ENCODE measurements at places on chromosomes 6 and 20. TPM values are rescaled to one million over a fixed set of nuclear protein-coding genes. Genes with fewer than 3 reads are reported as not detected.

DNA sequence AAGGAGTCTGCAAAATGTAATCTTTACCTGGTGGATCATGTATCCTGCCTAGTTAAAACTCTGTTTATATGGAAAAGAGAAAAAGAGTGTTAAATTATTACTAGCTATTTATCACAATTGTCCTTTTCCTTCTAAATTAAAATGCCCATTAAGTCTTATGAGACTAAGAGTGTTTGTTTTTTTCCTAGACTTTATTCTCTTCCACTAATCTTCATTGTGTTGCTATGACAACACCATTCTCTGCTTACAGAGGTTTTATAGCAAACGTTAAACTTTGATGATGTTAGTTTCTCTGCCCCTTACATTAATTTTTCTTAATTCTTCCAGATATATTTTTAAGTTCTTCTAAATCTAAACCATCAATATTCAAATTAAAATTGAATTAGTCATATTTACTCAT lies 420.8 kb downstream of the TBC1D32 start:
- no peak for DNase-seq

CGAS gene
- 5.1 TPM for polyA plus RNA-seq

GRCh38 chr20:4508773-4509172 lies 212.9 kb upstream of the PRND start:
- DNase-seq, result no peak

ENPP5 gene
- polyA plus RNA-seq, result 5.7 TPM

DNA sequence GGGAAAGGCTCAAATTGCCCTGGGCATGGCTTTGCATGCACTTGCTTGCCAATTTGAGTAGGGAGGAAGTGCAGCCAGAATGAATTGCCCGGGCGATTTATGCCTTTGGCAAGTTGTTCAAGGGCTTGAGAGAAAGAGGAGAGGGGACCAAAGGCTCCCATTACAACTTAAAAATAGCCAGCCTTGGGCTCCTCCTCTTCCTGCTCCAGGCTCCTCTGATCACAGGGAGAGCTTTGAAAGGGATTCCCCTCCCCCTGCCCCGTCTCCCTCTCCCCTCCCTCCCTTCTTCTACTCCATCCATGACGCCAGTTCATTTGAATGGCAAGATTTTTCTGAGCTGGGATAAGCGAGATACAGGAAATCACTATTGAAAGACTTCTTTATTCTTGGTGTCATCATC lies 304.9 kb upstream of the JAG1 start:
- DNase-seq, result no peak

DNA sequence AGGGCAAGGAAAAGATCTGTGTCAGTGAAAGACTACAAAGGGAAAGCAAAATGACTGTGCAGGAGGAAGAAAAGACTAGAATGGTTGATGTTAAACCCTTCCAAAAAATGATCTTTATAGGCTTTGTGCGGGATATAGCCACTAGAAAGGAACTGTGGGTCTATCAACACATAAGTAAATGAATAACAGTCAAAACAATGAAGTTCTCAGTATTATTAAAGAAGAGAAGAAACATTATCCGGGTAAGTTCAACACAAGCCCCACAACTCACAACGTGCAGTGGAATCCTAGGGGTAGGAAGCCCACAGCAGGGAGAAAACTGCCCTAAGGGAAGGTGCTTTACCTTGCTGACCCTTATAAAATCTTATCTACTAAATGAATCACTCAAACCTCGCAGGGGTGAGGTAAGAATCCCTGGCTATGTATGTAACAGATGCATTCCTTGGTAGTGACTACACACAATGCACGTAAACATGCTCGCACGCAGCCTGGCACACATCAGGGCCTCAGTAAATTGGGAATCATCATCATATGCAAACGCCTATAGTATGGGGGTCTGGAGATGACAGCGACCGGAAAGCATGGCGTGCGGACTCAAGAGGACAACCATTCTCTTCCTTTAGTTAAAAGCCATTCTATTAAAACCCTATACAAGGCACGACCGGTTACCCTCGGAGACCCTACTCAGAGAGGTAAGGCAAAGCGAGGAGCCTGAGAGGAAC lies 11.3 kb downstream of the TFAP2A start:
- no peak for DNase-seq

DNA sequence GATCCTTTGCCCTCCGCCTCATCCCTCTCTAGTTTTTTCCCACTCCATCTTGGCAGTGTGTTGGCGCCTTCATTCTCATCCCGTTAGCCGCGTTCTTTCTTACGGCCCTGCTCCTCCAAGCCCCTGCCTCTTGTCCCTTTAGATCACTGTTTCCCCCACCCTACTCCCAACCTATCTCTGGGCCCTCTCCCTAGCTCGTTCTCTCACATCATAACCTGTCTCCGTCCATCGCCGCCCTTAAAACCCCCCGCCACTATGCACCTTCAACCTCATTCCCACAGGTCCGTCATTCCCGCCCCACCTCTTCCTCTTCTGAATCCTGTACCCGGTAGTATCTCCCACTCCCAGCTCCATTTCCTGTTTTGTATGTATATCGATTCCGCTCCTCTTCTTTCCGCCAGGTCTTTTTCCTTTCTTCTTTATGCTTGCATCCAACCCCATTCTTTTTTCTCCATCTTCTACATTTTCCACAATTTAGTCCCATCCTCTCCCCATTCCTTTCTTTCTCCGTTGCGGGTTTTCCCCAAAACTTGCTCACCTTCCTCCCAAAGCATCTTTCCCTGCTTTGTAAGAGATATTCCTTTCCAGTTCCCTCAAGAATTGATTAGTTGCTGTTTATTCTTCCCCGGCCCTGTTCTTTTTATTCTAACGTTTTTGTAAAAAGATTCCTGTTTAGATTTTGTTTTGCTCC lies 671 bp downstream of the EFHC1 start:
- DNase-seq, result peak; percentile 46

- peak; percentile 27 for DNase-seq
Observed at GRCh38 chr6:84220809-84221409, 6.5 kb downstream of the CEP162 start.

DNA sequence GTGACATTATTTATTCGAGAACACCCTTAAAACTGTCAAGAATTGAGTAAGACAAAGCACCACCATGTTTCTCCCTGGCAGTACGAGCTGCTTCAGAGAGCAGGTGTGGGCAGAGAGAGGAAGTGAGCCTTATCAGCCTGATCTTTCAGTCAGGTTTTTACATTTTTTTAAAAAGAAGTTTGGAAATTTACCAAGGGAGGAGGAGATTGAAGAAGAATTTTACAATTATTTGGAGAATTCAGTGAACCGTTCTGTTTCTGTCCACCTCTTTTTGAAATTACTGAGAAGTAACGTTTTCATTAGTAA lies 75.5 kb downstream of the ZDHHC14 start:
- DNase-seq, result no peak

SIM1 gene
- 2.4 TPM for polyA plus RNA-seq

TSBP1 gene
- not detected for polyA plus RNA-seq

- DNase-seq, result no peak
Observed at GRCh38 chr6:3900744-3901336, 51.7 kb downstream of the FAM50B start.

DNA sequence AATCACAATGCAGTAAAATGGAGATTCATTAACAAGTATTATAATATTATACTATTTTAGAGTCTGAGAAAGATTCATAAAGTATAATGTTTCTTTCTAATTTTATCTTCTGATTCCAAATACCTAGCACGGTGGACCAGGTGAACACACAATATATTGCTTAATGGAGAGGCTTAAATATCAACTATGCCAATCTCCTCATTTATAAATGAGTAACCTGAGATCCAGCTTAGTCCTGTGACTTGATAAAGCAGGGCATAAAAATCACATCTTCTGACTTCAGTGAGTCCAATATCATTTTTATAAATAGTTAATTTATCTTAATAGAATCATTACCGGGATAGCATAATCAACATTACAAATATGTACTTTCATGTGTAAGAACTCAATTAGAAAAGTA lies 144.4 kb upstream of the GJE1 start:
- DNase-seq, result no peak

GRIK2 gene
- polyA plus RNA-seq, result 2.3 TPM

FOXS1 gene
- polyA plus RNA-seq, result 5.6 TPM

DNA sequence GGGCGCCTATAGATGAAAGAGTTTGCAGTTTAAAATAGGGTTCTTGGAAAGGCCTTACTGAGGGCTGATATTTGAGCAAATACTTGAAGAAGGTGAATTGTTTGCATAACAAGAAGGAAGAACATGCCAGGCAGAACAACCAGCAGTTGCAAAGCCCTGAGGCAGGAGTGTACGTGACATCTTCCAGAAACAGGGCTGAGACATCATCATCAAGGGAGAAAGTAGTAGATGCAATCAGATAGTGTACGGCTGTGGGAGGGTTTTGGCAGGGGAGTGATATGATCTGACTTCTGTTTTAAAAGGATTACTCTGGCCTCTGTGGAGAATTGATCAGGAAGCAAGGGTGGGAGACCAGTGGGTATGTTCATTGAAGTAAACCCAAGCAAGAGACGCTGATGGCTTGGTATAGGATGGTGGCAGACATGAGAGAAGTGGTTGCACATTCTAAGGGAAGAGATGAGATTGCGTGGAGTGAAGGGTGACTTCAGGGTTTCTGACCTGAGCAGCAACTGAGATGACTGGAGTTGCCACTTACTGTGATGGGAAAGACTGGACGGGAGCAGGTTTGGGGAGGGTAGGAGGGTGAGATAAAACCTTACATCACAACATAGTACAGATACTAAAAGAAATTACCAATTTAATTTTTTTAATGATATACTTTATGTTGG lies 28.8 kb downstream of the RIOK1 start:
- no peak for DNase-seq

PHF20 gene
- polyA plus RNA-seq, result 33.8 TPM

DNA sequence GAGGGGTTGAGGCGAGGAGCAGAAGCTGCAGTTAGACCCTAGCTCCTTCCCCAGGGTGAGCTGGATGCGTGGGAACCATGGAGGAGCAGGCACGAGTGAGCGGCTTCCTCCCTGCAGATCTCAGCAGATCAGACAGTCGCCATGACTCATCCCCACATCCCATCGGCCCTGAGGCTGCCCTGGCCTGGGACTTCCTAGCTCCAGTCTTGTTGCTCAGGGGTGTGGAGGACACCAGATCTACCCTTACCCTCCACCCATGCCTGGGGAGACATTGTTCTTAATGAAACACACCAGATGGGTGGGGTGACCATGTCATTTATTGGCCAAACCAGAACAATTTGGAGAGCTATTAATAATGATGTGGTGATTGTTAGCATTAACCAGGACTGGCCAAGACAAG lies 36.3 kb upstream of the TGM2 start:
- no peak for DNase-seq

DNA sequence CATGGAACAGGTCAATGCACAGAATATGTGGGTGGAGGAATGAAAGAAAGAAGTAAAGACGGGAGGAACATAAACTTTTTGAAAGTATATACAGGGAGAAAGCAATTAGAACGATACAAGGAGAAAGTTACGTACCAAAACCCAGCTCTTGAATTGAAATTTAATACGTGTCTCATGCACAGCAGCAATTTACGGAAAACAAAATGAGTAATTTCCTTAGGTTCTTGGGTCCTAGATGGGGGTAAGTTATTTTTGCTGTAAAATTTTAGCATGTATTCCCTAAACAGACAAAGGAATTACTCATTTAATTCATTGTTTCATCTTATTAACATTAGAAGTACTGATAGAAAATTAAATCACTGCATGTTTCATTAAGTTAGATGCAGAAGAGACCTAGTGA lies 75.8 kb downstream of the PDE10A start:
- DNase-seq, result no peak

DNA sequence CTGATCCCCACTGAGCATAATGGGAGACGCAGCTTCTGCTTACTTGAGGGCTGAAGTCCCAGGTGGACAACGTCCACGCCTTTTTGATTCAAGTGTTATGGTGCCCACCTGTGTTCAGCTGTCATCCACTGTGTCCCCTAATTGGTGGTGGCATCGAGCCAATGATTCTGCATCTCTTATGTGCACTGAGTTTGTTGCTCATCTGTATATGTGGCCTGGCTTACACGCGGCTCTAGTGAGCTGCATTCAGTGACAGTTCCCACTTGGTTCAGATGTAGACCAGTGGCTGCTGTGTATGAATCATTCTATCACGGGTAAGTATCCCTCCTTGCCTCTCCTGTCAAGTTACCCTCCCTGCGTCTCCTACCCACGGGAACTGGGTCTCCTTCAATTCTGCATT lies 131.2 kb upstream of the CLDN20 start:
- no peak for DNase-seq

- no peak for DNase-seq
Observed at GRCh38 chr20:23569570-23569969, 1.3 kb upstream of the CST9L start.

TCP11 gene
- polyA plus RNA-seq, result 0.11 TPM

MAD2L1BP gene
- polyA plus RNA-seq, result 19.5 TPM

GSTA3 gene
- not detected for polyA plus RNA-seq

PPP1R3G gene
- 3.4 TPM for polyA plus RNA-seq

GRCh38 chr20:31838646-31839292 lies 6.6 kb downstream of the FOXS1 start:
- no peak for DNase-seq

GRCh38 chr6:82006027-82006738 lies 241.4 kb downstream of the IBTK start:
- DNase-seq, result no peak

- DNase-seq, result no peak
Observed at GRCh38 chr20:37498066-37498665, 22.9 kb upstream of the NNAT start.

DNA sequence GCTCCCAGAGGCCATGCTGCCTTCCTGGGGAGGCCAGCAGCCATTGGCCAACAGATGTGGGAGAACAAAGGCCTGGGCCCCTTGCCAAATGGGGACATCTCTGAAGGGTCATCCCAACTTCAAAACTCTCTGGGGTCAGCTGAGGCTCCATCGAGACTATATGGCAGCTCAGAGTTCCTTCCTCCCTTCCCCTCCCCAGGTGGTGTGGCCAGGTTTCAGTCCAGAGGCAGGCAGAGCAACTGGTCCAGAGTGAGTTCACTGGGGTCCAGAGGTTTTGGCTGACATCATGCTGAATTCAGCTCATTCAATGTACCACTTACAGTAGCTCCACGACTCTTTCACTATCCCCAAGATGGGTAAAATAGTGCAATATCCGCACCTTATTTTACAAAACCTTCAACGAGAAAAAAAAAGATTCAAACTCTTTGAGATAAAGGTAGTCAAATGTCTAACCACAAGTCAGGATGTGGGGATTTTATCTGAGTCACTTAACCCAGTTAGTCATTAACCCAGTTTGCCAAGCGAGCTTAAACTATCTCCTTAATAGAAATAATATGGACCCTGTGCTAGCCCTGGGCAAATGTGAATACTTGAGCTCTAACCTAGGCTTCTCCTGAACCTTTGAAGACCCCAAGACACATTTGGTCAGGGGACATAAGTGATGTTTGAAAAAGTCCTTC lies 108.4 kb upstream of the PLEKHG1 start:
- DNase-seq, result no peak

ID4 gene
- 9.5 TPM for polyA plus RNA-seq

DNA sequence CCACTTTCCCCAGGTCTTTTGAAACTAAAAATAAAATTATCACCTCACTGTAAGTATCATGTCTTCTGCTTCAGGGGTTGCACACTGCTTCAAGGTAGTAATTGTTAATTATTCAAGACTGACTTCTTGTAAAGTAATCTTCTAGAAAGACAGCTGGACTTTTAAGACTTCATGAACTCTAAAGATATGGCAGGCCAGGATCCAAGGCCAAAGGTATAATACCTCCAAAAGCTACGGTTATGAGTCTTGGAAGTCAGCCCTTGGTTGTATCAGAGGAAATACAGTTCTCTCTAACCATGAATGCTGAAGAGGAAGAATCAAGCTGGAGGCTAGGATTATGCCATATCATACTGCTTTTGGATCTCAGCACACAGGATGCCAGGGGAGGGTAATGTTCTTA lies 1346.8 kb upstream of the GJE1 start:
- DNase-seq, result no peak

All from muscle of arm (tissue), 14 donors.